ENCODE measurements at places on chromosomes 1 and 21.

DNA sequence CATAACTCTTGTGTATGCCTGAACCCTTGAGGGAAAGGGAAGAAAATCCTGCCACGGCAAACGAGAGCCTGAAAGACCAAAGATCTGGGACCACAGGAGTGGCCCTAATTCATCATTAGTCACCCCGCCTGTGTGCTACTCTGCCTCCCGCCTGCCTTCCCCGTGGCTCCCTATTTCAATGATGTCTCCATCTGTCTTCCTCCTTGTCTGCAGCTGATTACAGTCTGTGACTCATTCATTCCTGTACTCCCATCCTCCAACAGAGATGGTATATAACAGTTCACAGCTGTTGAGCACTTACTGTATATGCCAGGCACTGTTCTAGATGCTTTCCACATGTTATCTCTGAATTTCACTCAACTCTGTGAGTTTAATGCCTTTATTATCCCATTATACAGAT is 96.6 kb downstream of the SEC16B start:
- DNase-seq: peak; percentile 11

- no peak for DNase-seq
These were observed 56.0 kb upstream of the STUM start for GRCh38 chr1:226492426-226493137.

DNA sequence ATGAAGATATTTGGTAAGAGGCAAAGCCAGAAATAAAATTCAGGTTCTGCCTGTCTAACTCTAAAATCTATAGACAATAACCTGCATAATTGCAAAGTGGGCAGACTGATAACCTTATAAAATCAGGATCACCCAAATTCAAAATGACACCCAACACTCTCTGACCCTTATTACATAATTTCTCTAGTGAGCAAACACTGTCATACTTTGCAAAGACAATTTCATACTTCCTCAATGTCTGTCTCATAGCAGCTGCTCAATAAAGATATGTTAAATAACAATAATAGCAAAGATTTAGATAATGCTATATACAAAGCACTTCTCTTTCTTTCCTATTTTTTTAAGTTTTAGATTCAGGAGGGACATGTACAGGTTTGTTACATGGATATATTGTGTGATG is 118.5 kb downstream of the UCHL5 start:
- no peak for DNase-seq

GRCh38 chr1:231575472-231575871 is 47.0 kb downstream of the TSNAX start:
- DNase-seq: no peak

DNA sequence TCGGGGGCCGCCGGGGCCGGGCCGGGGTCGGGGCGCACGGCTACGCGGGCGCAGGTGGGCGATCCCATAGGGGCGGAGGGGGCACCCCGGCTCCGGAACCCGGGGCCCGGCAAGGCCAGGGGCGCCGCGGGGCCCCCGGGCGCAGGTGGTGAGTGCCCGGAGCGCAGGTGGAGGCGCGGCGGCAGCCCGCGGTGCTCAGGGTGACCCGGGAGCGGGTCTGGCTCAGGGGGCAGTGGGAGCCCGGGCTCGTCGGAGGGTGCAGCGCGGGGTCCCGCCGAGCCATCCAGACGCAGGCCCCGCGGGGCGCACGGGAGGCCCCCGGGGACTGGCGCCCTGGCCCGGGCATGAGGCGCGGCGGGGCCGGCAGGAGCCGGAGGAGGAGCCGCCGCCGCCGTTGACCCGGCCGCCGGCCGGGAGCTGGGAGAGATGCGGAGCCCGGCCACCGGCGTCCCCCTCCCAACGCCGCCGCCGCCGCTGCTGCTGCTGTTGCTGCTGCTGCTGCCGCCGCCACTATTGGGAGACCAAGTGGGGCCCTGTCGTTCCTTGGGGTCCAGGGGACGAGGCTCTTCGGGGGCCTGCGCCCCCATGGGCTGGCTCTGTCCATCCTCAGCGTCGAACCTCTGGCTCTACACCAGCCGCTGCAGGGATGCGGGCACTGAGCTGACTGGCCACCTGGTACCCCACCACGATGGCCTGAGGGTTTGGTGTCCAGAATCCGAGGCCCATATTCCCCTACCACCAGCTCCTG is 489 bp downstream of the CELSR2 start:
- no peak for DNase-seq

DNA sequence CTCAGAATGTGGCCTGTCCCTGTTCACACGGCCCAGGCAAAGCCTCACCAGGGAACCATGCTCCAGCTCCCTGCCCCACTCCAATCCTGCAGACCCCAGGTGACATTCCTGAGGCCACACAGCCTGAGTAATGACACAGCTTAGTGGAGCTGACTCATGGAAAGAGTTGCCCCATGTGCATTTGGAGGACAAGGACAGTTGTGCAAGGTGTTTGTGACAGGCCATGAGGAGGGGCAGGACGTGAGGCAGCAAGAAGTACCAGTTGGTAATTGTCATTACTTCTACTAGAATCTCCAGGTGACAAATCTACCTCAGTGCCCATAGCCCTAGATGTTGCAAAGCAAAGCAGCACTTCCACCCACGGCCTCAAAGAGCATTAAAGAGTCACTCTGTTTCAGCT is 15.2 kb downstream of the PRR9 start:
- DNase-seq: no peak

DNA sequence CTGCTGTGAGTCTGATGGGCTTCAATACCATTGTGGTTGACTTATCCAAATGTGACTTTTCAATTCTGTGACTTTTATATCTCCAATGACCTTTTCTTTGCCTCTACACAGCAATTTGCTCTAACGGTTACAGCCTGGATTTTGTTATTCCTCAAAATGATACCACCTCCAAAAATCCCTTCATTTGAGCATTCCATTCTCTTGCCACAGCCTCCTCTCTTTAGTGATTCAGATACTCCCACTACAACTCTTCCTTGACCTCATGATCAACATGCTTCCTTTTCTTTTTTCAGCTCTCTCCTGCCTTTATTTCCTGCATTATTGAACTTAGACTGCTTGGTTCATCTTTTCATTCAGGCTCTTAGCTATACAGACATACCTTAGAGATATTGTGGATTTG is 16.6 kb upstream of the IL19 start:
- DNase-seq: no peak

GRCh38 chr1:76668046-76668445 is 199.2 kb upstream of the ST6GALNAC5 start:
- DNase-seq: no peak

DNA sequence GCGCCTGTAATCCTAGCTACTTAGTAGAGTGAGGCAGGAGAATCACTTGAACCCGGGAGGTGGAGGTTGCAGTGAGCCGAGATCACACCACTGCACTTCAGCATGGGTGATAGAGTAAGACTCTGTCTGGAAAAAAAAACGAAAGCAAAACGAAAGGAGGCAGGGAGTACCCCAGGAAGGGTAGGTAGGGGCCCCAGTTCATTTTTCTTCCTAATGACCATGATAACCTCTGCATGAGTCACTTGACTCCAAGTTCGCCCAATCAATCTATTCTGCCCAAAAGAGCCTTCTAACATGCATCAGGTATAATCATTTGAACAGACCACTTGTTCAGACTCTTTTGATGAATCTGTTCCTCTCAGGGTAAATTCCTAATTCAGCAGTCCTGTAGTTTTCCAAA is 13.2 kb upstream of the TMEM201 start:
- no peak for DNase-seq

DNA sequence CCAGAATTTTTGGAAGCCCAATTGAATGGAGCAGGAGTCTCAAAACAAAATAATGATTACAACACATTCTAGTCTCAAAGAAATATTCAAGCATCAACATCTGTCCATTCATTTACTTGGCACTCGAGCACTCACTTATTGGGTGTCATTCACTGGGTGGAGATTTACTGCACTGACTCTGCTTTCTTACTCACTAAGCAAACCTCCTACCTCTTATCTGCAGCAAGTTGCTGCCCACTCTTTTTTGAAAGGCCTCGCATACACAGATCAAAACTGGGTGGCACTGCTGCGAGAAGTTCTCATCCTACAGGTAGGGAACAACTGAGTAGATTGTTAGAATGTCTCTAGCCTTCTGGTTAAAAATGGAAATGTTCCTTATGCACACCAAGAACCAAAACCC is 18.0 kb downstream of the RHBDL2 start:
- no peak for DNase-seq
